ENCODE measurements at places on chromosomes 3 and 15. TPM values are rescaled to one million over a fixed set of nuclear protein-coding genes. Genes with fewer than 3 reads are reported as not detected.

The AP3S2 gene
- polyA plus RNA-seq, result 49.4 TPM

The SHC4 gene
- polyA plus RNA-seq, result 1.1 TPM

The GRM2 gene
- not detected for polyA plus RNA-seq

The CLRN1 gene
- not detected for polyA plus RNA-seq

The GBE1 gene
- polyA plus RNA-seq, result 9.5 TPM

The ZNF80 gene
- not detected for polyA plus RNA-seq

The GPR62 gene
- polyA plus RNA-seq, result not detected

The SORD gene
- 42.3 TPM for polyA plus RNA-seq

The HTR3C gene
- not detected for polyA plus RNA-seq

The HIGD2B gene
- not detected for polyA plus RNA-seq

The SOX14 gene
- not detected for polyA plus RNA-seq

The GREM1 gene
- polyA plus RNA-seq, result not detected

The IL17RB gene
- 2.8 TPM for polyA plus RNA-seq

The BCL6 gene
- polyA plus RNA-seq, result 2.5 TPM

GRCh38 chr3:153246806-153247205, 84.8 kb downstream of the RAP2B start:
- DNase-seq, result no peak

GRCh38 chr3:11672363-11672762, 28.6 kb upstream of the VGLL4 start:
- no peak for DNase-seq

- no peak for DNase-seq
These were observed 12.7 kb upstream of the KBTBD8 start for GRCh38 chr3:66985336-66985920.

DNA sequence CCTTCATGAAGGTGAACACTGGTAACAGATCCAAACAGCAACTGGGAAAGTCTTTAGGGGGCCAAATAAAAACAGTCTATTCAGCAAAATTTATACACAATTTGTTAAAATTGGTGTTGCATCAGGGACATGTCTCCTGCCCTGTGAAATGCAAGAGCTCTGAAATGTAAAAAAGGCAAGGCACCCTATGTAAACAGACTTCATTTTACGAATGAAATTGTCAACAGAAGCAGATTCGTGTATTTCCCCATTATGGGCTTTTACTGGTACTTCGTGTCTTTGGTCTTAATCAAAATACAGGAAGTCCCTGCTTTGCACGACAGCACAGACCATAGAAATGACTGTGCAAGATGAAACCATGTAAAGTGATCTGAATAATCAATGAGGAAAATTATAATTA, 127.3 kb upstream of the THBS1 start:
- DNase-seq, result no peak

DNA sequence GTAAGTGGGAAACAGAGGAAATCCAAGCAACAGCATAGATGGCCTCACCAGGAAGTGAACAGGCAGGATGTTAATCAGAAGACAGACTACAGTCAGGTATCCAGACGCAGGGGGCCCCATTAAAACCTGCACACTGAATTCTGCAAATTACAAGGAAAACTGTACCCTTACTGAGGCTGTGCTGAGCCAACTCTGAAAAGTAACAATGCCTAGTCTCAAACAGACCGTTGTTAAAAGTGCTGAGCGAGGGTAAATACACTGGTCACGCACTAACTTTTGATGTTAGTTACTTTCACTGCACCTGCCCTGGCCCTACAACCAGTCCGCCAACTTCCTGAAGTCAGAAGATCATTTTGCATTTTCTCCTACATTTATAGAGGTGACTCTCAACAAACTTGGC, 1.0 kb downstream of the TAMM41 start:
- peak; percentile 53 for DNase-seq

DNA sequence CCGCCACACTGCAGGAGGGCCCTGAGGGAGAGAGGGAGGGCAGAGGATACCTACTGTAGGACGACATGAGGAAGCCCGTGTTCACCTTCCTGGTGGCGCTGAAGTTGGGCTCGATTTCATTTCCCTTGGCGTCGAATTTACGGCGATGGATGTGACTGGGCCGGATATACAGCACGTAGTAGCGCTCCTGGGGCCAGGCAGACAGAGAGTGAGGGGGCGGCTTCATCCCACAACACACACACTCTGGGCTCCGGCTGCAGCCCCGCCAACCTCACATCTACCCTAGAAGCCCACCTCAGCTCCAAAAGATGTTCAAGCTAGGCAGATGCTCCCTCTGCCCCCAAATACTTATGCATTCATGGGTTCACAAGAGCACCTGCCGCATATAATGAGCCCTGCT, 4.5 kb downstream of the ARPIN start:
- DNase-seq, result no peak

GRCh38 chr3:136939489-136939888, 18.3 kb upstream of the IL20RB start:
- no peak for DNase-seq

DNA sequence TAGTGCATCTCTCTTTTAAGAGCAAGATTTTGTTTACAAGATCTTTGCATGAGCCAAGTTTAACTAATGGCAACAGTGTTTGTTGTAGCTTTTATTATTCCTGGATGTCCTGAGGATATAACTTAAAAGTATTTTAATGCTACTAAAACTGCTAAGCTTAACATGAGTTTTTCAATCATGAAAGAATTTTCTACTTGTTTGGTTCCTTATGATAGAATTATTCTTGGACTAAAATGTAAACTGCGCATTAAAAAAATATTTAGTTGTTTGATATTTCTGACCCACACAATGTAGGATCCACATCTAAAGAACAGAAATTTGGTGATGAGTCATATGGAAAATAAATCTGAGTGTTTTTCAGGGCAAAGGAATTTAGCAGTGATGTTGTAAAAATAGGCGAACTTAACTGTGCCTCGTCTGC, 70.8 kb downstream of the RAP2B start:
- no peak for DNase-seq

DNA sequence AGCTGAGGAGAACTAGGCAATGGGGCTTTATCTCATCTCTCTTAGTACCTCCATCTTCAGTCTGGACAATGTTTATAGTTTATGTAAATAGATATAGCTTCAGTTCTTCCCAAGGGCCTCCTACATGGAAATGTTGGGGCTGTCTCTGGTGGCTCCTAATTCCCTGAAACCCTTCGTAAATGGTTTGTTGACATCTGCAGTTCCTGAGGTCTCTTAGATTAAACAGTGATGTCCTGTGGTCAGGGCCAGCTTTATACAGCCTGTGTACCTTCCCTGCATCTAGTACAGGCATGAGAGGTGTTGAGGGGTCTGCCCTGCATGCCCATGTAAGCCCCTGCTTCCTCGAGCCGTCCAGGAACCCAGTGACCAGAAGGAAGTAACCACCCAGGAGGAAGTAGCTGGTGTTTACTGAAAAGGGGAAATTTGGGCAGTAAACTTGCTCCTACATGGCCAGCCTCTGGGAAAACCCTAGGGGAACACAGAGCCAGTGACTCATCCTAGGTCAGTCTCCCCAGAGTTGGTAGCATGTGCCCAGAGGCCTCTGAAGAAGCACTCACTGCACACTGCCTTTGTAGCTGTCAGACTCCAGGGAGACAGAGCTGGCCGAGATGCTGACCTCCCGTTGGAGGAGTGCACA, 4.7 kb upstream of the TBC1D2B start:
- no peak for DNase-seq

GRCh38 chr3:186828340-186828739, 14.2 kb upstream of the ADIPOQ start:
- DNase-seq, result no peak

- DNase-seq, result no peak
These were observed 27.6 kb upstream of the ANKDD1A start for GRCh38 chr15:64883997-64884511.

DNA sequence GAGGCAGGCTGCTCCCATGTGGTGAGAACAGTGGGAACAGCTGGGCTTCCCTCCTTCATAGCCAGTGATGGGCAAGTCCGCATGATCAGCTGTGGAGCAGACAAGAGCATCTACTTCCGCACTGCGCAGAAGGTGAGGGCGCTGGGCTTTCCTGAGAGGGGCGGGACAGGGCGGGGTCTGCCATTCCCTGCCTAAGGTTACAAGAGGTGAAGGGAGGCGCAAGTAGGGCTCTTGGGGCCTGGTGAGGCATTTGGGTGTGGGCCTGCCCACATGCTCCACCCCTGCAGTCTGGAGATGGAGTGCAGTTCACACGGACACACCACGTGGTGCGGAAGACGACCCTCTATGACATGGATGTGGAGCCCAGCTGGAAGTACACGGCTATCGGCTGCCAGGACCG, 10.6 kb upstream of the JMJD7 start:
- peak; percentile 47 for DNase-seq

DNA sequence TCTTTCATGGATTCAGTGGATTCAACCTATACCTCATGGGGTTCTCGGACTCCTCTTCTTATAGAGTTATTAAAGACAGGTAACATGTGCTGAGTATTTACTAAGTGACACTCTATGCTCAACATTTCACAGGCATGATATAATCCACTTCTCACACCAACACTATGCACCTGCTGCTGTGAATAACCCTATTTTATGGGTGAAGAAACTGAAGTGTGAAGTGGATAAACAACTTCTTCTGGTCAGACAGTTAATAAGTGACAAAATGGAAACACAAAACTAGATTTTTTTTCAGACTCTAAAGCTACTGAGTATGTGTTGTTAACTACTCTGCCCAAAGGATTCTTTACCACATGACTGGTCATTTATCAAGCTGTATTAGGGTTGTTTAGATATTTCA, 403.5 kb downstream of the DIPK2A start:
- no peak for DNase-seq

DNA sequence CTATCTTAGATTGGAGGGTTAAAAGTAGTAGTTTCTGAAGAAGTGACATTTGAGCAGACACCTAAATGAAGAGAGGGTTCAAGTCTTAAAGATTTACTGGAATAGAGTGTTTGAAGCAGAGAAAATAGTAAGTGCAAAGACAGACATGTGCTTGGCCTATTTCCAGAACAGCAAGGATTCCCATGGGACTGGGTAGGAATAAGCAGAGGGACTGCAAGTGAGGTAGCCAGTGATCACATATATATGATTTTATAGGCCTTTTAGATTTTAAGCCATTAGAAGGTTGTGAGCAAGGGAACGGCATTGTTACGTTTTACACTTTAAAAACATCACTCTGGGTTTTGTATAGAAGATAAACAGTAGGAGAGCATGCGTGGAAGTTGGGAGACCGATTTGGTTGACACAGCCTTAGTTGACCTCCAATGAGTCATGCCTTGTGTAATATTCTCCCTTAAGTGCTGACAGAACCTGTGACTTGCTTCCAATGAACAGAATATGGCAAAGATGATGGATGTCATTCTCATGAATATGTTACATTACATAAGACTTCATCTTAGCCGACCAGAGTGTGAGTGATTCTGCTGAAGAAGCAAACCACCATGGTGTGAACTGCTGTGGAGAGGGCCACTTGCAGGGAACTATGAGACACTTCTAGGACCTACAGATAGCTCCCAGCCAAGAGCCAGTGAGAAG, 37.1 kb upstream of the SLC4A7 start:
- no peak for DNase-seq

- DNase-seq, result no peak
These were observed 62.7 kb downstream of the SSUH2 start for GRCh38 chr3:8581806-8582445.

- no peak for DNase-seq
These were observed 850.3 kb upstream of the CADM2 start for GRCh38 chr3:84108442-84108971.

GRCh38 chr15:94749811-94750617, 518.7 kb downstream of the MCTP2 start:
- DNase-seq, result no peak

DNA sequence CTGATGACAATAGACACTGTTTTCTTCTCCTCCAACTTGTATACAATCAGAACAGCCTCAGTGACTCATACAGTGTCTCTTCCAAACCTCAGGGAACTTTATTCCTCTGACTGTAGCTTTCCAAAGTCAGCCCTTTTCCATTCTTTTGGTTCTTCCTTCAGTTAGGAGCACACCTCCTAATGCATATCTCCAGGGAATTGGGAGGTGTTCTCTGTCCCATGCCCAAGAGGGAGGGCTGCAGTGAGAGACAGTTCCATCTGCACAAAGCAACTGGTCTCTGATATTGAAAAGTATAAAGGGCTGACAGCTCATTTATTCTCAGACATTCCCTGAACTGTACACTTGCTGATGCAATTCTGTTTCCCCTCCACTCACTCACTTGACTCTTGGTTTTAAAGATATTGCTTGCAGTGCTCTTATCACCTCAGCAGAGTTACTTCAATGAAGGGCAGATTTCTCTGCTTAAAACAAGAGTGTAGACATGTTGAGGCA, 337.8 kb upstream of the TBC1D5 start:
- DNase-seq, result no peak

DNA sequence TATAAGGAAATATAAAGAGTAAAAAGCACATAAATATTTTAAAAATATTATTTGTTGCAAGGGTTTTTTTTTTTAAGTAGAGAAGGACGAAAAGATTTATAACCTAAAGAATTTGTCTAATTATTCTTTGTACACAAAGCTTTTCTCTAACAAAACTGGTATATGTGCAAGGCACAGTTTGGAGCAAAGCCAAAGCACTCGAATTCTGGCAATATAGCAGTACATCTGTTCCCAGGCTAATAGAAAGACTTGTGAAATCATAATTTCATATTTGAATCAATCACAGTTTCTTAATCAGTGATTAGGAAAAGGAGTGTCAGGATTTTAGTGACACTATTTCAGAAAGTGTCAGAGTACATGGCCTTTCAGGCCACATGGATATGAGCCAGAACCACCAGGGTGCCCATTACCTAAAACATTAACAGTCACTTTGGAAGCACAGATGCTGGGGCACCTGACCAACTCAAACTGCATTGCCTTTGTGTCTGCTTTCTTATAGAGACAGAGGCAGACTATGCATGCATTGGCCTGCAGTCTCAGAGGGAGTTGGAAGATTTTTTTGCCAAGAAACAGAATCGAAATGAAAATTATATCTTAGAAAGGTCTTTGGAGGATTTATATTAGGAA, 651.8 kb upstream of the SGO1 start:
- no peak for DNase-seq

DNA sequence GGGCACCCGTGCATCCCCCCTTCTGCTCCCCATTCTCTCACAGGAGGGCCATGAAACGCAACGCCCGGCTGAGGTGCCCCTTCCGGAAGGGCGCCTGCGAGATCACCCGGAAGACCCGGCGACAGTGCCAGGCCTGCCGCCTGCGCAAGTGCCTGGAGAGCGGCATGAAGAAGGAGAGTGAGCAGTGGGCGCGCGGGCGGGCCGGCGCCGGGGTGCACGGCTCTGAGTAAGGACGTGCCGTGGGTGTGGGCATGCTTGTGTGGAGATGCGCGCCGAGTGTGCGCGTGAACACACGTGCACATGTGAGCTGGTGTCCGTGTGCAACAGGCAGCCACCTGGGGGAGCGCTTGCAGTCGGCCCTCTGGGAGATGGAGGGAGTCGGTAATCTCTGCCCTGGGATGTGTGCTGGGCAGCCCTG, 28.1 kb downstream of the NR1I2 start:
- DNase-seq, result no peak
